ENCODE measurements at places on chromosomes 2 and 18. TPM values are rescaled to one million over a fixed set of nuclear protein-coding genes. Genes with fewer than 3 reads are reported as not detected.

- no peak overlapping the region for H3K27ac ChIP-seq
- no peak overlapping the region for H3K4me3 ChIP-seq
- DNase-seq = no peak
- H3K4me1 ChIP-seq = no peaks in the 10 kb centered on the region
These were observed 802.9 kb upstream of the ID2 start for GRCh38 chr2:7878786-7879482.

- no peak overlapping the region for H3K4me3 ChIP-seq
- no peaks in the 10 kb centered on the region for H3K27me3 ChIP-seq
- no peak overlapping the region for H3K27ac ChIP-seq
These were observed 40.0 kb upstream of the NCKAP5 start for GRCh38 chr2:133608291-133608690.

DNA sequence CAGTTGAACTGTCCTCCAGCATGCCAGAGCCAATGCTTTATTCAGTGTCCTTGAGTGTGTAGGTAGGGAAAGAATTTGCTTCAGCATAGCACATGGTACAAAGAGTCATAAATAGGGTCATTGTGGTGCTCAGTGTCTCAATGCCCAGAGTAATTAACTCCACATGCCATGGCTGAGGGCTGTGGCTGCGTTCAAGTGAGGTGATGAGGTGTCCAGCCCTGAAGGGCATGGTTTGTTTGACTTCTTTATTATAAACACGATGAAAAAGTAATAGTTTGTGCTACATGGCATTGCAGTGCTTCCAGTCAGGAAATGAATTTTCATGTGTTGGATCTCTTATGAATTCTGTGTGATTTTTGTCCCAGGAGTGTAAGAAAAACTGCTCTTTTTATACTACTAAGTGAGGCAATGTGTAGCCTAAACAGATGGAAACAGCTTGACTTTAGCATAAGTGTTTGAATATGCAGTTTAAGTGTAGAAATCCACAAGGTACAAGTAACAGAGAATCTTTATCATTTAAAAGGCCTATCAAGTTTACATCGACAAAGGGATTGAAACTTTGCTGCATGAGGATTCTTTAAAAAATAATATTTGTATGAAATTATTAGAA, 507.9 kb upstream of the CDH2 start:
- no peak overlapping the region for H3K27ac ChIP-seq
- H3K4me3 ChIP-seq = no peak overlapping the region
- H3K4me1 ChIP-seq = no peaks in the 10 kb centered on the region
- H3K36me3 ChIP-seq = no peaks in the 10 kb centered on the region
- DNase-seq = no peak

DNA sequence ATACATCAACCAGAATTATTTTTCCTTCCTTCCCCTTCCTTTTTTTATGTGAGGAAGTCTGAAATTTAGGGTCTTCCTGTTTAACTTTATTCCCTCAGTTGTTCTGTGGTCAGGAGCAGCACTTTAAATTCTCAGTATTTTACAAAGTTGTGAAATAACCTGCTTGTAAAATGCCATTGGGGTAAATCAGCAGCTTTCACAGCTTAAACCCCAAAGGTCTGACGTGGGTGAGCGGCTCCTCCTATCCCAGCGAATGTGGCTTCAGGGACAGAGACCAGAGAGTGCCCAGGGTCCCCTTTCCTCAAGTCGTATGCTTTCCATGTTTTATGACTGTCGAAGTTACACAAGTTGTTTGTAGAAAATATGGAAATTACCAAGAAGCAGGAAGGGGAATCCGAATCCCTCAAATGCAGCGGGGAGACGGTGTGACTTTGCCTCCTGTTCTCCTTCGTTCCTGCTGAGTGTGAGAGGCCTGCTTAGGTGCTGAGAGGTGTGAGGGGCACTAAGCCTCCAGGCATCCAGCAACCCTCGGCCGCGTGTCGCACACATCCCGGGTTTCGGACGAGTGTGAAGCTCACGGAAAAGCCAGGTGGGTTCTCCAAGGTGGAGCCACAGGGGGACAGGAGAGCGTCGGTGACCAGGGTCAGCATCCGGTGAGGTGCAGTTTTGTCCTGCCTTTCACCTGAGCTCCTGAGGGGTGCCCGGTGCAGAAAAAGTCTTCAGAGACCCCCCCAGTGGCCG, 10.8 kb upstream of the KCNG2 start:
- no peak for DNase-seq
- no peak overlapping the region for H3K4me3 ChIP-seq
- H3K27me3 ChIP-seq = no peaks in the 10 kb centered on the region
- H3K27ac ChIP-seq = no peak overlapping the region
- no peaks in the 10 kb centered on the region for H3K36me3 ChIP-seq

DNA sequence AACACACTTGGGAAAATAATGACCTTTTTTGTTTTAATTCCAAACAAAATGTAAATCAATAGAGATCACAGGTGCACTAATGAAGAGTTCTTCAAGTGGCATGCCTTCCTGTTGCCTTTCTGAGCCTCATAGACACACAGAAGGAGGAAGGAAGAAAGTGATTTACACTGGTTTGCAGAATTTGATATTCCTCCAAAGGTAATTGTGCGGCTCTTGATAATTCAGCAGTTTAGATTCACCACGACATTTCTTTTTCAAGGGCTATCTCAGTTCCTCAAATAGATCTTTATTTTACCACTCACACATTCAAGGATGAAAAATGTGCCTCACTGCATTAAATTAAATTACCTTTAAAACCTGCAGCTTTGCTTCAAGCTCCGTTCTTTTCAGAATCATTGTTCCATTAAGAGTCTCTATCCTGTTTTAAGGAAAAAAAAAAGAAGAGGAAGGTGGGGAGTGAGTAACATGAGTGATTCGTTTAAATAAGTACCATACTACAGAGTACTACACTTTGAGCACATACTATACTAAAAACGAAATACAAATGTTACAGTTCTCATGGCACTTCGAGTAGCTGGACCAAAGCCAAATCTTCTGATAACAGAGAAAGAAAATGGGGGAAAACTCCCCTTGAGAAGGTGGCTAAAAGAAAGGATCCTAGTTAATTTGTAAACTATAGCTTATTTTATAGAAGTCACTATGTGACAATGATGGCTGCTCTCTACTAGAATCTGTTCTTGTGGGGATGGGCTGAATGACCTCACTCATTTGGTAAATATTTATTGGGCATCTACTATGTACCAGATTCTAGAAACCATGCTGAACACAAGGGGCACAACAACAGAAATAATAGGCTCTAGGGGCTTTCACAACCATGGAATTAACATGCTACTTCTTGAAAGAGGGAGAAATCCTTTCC, 16.6 kb downstream of the CYTIP start:
- H3K4me3 ChIP-seq = no peak overlapping the region
- no peak for DNase-seq
- no peak overlapping the region for H3K27ac ChIP-seq
- H3K27me3 ChIP-seq = no peaks in the 10 kb centered on the region

- H3K27ac ChIP-seq = no peak overlapping the region
- H3K4me1 ChIP-seq = no peaks in the 10 kb centered on the region
- H3K27me3 ChIP-seq = no peaks in the 10 kb centered on the region
- no peak for DNase-seq
- no peak overlapping the region for H3K4me3 ChIP-seq
These were observed 161.0 kb downstream of the TPGS2 start for GRCh38 chr18:36667811-36668210.

- no peaks in the 10 kb centered on the region for H3K4me1 ChIP-seq
- H3K27ac ChIP-seq = no peak overlapping the region
- H3K36me3 ChIP-seq = no peaks in the 10 kb centered on the region
- no peak overlapping the region for H3K4me3 ChIP-seq
These were observed 325.3 kb downstream of the LNPK start for GRCh38 chr2:175676813-175677212.

- no peak overlapping the region for H3K4me3 ChIP-seq
- H3K27me3 ChIP-seq = no peaks in the 10 kb centered on the region
- H3K36me3 ChIP-seq = no peaks in the 10 kb centered on the region
- H3K27ac ChIP-seq = no peak overlapping the region
- H3K4me1 ChIP-seq = no peaks in the 10 kb centered on the region
- no peak for DNase-seq
These were observed 140.3 kb downstream of the AFF3 start for GRCh38 chr2:100002059-100002458.

GRCh38 chr2:226087505-226088365, 688.2 kb downstream of the NYAP2 start:
- H3K36me3 ChIP-seq = no peaks in the 10 kb centered on the region
- H3K27me3 ChIP-seq = no peaks in the 10 kb centered on the region

DNA sequence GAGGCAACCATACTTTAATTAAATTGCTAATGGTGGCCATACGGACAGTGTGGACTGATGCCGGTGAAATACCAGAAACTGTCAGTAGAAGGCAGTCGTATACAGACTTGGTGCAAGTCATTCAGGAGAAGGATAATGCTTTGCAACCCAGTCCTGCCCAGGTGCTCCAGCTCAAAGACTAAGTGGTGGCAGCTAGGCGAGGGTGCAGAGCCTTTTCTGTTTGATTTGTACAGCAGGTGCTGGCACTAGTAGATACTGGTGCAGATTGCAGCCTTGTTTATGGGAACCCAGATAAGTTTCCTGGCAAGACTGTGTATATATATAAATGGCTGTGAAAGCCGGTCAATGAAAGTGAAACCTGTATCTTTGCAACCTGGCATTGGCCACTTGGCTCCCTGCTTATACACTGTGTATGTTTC, 208.3 kb upstream of the SYT4 start:
- no peaks in the 10 kb centered on the region for H3K27me3 ChIP-seq
- no peak overlapping the region for H3K4me3 ChIP-seq
- no peak overlapping the region for H3K27ac ChIP-seq

DNA sequence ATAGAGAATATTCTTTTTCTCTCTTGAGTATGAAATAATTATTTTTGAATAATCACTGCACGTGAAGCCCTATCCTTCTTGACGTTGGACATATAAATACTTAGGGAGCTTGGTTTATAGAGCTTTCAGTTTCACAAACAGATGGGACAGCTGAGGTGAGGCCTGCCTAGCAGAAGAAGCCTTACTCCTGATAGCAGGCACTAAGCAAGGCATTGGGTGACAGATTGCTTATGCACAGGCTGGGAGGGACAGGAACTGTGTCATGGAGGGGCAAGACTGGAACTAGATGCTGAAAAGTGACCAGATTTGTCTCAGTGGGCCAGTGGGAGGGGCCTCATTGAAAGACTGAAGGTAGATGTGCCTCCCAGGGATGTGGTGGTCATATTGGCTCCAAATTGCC, 220.8 kb downstream of the NEDD4L start:
- no peak overlapping the region for H3K27ac ChIP-seq
- DNase-seq = no peak
- no peaks in the 10 kb centered on the region for H3K27me3 ChIP-seq
- H3K4me1 ChIP-seq = no peaks in the 10 kb centered on the region
- H3K4me3 ChIP-seq = no peak overlapping the region
- no peaks in the 10 kb centered on the region for H3K36me3 ChIP-seq

GRCh38 chr18:32278177-32278799, 88.4 kb downstream of the MEP1B start:
- no peak overlapping the region for H3K27ac ChIP-seq
- no peak overlapping the region for H3K4me3 ChIP-seq
- no peaks in the 10 kb centered on the region for H3K36me3 ChIP-seq
- H3K4me1 ChIP-seq = no peaks in the 10 kb centered on the region
- H3K27me3 ChIP-seq = no peaks in the 10 kb centered on the region

DNA sequence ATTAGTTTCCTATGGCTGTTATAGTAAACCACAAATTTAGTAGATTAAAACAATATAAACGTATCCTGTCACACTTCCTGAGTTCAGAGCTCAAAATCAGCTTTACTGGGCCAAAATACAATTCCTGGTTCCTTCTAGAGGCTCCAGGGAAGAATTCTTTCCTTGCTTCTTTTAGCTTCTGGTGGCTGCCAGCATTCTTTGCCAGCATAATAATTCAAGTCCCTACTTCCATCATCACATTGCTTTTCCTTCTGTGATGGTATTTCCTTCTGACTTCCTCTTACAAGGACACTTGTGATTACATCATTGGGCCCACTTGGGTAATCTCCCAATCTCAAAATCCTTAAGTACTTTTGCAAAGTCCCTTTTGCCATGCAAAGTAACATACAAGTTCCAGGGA, 40.6 kb downstream of the MOB4 start:
- no peak overlapping the region for H3K27ac ChIP-seq
- H3K36me3 ChIP-seq = peaks cover 5% of the 10 kb centered on the region
- H3K4me3 ChIP-seq = no peak overlapping the region
- H3K4me1 ChIP-seq = no peaks in the 10 kb centered on the region

Gene DNAJC5G
- not detected for total RNA-seq

Gene PPP1R1C
- not detected for total RNA-seq

Gene GALNT5
- total RNA-seq = not detected

Gene RIT2
- not detected for total RNA-seq

Gene RAB10
- total RNA-seq = 67.8 TPM

Gene DNER
- total RNA-seq = not detected

Gene RND3
- total RNA-seq = not detected

Gene SLC4A1AP
- 24.4 TPM for total RNA-seq

Gene GNAL
- total RNA-seq = 0.26 TPM

Measured in CD4-positive, alpha-beta memory T cell (primary cell).